NCI-H345 (cell line): ENCODE measurements at places on chromosomes 1 and 21.

DNA sequence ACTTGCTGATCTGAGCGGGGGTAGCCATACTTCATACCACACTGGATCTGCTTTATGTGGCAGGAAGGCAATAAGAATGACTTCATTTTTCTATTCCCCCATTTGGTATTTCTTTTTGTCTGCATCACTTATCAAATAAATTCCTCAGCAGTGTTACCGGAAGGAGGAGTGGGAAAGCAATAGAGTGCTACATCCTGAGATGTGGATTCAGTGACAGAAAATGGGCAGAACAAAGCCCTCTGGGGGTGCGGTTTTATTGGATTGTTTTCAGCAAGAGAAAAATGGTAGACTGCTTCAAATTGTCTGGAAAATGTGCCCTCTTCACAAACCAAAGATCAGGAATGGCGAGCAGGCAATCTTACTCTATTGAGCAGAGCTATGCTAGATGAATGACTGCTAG lies 751.9 kb upstream of the NEGR1 start:
- no peak for DNase-seq

DNA sequence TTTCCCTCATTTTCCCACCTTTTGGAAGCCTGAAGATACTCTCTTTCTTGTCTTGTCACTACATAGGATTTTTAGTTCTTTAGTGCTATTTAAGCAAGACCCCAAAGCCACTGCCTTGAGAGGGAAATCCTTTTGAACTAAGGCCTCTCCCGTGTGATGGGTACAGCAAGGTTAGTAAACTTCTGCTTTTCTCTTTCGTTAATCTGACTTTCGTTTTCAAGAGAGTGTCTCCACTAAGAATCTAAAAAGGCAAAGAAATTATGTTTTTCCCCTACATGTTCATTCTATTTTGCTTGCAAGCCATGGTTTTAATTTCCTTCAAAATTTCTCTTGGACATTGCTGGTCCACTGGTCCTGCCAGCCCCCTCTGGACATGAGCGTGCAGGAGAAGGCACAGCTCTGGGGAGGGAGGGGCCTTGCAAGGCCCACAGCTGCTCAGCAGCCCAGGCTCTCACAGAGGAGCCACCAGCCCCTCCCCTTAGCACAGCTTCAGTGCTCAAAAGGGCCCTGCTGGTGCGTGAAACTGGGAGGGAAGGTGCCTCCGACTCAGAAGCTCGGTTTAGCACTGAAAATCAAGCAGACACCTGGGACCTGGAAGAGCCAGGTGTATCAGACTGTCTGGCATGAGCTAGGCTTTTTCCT lies 210.9 kb upstream of the GALNT2 start:
- no peak for DNase-seq

DNA sequence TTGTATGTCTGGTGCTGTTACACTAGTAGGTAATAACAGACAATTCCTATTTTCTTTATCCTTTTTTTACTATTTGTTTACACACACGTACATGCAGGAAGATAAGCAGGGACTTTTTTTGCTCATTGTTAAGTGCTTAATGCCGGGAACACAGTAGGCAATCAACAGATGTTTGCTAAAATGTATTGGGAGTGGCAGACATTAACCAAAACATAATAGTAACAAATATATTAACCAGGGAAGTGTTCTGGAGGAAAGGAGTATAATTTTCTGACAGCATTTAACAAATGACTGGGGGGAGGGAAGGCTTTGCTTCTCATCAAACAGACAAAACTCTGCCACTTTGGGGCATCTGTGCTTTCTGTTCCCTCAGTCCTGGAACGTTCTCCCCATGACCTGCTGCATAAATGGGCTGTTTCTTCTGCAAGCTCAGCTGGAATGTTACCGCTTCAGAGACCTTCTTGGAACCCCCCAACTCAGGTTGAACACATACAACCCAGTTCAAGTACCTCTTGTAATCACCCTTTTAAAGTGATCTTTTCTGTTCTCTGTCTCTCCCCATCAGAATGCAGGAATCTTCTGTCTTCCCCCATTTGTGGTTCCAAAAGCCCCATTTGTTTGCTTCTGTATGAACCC lies 2.1 kb downstream of the CR1L start:
- no peak for DNase-seq

DNA sequence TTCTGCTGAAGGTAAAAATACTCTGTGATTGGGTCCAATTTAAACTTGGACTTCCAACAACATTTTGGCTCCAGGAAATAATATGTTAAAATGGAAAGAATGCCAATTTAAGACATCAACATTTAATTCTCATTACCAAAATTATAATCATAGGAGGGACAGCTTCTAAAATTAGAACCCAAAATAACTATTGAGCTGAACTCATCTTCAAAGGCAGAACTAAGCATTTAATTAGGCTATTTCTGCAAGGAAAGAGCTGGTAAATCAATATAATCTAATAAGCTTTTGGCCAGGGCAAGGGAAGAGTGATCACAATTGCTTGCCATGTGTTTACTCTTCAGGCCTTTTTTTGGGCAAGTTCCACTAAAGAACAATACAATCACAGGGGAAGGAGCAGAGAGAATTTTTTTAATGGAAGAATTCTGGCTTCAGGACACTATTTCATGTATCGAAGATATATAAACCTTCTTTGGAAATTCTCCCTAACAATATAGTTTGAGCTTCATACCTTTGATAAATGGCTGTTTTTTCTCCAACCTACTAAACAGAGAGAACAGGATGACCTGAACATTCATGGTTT lies 133.1 kb upstream of the PTBP2 start:
- no peak for DNase-seq

- no peak for DNase-seq
Observed at GRCh38 chr1:71918630-71919029, 363.7 kb downstream of the NEGR1 start.

- DNase-seq: no peak
Observed at GRCh38 chr1:40553017-40553416, 21.6 kb downstream of the ZNF684 start.

DNA sequence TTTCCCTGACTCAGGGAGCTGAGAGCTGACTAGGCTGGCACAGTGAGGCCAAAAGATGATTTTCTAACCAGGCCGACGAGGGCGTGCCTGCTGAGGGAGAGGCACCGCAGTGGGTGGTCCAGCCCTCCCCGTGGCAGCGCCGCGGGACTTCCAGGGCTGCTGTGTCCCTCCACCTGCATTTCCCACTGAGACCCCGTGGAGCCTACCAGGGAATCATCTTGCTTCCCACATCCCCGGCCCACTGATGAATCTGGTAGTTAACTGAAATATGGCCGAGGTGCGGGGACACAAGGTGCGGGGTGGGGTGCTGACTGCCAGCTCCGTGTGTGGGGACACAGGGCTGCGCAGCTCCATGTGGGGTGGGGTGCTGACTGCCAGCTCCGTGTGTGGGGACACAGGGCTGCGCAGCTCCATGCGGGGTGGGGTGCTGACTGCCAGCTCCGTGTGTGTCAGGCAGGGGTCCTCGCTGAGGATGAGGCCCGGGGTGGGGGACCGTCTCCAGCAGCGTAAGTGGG lies 10.4 kb downstream of the WRAP73 start:
- DNase-seq: no peak

GRCh38 chr1:104084380-104084779 lies 334.7 kb downstream of the AMY1C start:
- DNase-seq: no peak

DNA sequence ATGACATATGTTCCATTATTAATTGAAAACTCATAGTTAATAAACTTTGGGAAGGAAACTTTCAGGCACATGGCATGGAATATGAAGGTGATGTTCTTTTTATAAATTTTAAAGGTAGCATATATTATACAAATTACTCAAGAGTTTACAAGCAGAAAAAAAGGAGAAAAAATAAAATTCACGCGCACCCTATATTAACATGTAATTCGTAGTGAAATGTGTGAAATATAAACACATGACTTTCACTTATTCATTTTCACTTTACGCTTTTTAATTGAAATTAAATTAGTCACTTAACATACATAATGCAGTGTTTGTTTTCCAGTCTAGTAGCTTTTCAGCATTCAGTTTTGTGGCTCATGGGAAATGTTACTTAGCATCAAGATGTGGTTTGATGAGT lies 27.4 kb upstream of the SCYL3 start:
- no peak for DNase-seq

GRCh38 chr1:116886291-116886878 lies 23.3 kb upstream of the PTGFRN start:
- no peak for DNase-seq

- DNase-seq: no peak
Observed at GRCh38 chr1:59596432-59596831, 218.3 kb upstream of the HOOK1 start.

DNA sequence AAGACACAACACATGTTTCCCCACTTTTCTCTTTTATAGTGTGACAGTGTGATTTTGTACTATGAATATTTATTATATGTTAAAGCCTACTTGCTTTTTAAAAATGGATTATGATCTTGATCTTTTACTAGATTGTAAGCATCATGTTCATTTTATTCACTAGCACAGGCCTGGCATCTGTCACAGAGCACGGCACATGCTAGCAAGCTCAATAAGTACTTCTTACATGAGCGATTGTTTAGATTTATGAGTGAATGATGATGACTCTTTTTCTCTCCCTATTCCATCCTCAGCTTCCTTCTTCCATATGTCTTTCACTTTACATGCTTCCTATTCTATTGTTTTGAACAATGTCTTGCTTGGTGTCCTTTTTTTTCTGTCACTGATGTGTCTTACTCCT lies 1454.1 kb downstream of the MRPL39 start:
- DNase-seq: no peak
